Mesothelial cell of epicardium (in vitro differentiated cells): ENCODE measurements at places on chromosomes 6 and 20. TPM values are rescaled to one million over a fixed set of nuclear protein-coding genes. Genes with fewer than 3 reads are reported as not detected.

Gene DLK2
- 3.5 to 4.7 TPM (median 4.1 TPM) in 3 replicates for total RNA-seq

Gene IRF4
- total RNA-seq = 0.11 TPM in 1 of 3 replicates, not detected in the others

Gene FAM184A
- 3.7 to 4.3 TPM (median 4.1 TPM) in 3 replicates for total RNA-seq

Gene CGA
- not detected in 3 replicates for total RNA-seq

Gene VSTM2L
- total RNA-seq = 30.9 to 35.9 TPM (median 31.9 TPM) in 3 replicates

Gene EEF1A2
- total RNA-seq = 14.4 to 15.6 TPM (median 14.6 TPM) in 3 replicates

Gene PTCRA
- not detected in 3 replicates for total RNA-seq

Gene MUCL3
- not detected in 3 replicates for total RNA-seq

Gene THBD
- 0.68 to 0.85 TPM (median 0.82 TPM) in 3 replicates for total RNA-seq

Gene WFDC10A
- not detected in 3 replicates for total RNA-seq

Gene ULBP1
- total RNA-seq = 0.07 to 0.11 TPM (median 0.11 TPM) in 3 replicates

Gene MICB
- total RNA-seq = 0.31 TPM in 1 of 3 replicates, not detected in the others

DNA sequence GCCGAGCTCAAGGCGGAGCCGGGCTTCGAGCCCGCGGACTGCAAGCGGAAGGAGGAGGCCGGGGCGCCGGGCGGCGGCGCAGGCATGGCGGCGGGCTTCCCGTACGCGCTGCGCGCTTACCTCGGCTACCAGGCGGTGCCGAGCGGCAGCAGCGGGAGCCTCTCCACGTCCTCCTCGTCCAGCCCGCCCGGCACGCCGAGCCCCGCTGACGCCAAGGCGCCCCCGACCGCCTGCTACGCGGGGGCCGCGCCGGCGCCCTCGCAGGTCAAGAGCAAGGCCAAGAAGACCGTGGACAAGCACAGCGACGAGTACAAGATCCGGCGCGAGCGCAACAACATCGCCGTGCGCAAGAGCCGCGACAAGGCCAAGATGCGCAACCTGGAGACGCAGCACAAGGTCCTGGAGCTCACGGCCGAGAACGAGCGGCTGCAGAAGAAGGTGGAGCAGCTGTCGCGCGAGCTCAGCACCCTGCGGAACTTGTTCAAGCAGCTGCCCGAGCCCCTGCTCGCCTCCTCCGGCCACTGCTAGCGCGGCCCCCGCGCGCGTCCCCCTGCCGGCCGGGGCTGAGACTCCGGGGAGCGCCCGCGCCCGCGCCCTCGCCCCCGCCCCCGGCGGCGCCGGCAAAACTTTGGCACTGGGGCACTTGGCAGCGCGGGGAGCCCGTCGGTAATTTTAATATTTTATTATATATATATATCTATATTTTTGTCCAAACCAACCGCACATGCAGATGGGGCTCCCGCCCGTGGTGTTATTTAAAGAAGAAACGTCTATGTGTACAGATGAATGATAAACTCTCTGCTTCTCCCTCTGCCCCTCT lies 1.1 kb downstream of the CEBPB start:
- peak; percentile 73 for DNase-seq

DNA sequence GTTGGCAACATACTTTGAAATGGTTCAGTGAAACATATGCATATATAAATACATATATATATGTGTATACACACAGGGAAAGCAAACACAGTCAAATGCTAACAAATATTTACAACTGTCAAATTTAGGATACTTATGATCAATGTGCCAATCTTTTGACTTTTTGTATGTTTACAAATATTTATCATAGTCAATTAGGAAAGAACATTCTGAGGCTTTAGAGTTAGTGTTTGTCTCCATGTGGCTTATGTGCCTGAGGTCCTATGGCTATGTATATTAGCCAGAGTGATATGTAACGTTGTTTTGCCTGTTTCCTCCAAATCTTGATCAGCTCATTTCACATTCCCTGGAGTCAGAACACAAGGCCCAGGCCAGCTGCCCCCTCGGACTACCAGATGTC lies 126.5 kb upstream of the MAN1A1 start:
- DNase-seq = no peak

GRCh38 chr6:43846556-43846955 lies 76.5 kb downstream of the VEGFA start:
- no peak for DNase-seq

DNA sequence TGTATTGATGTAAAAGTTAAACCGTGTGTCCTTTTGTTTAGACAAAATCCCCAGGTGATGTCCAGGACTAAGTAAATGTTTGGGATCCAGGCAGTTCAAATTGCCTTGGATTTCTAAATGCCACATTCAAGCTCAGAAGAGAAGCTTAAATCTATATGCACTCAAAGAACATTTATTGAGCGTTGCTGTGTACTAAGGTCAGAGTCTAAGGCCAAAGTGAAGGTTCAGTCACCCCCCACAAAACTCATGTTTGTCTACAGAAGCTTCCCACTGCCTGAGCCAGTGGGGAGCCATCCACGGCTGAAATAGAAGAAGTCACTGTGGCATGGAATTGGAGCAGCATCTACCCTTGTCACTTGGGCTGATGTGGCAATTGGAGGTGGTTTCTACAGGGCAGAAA lies 70.7 kb upstream of the INSM1 start:
- no peak for DNase-seq

- peak; percentile 57 for DNase-seq
Observed at GRCh38 chr20:37534401-37535157, 6.9 kb upstream of the BLCAP start.

- DNase-seq = no peak
Observed at GRCh38 chr20:36576081-36576445, 2.7 kb downstream of the TGIF2 start.

DNA sequence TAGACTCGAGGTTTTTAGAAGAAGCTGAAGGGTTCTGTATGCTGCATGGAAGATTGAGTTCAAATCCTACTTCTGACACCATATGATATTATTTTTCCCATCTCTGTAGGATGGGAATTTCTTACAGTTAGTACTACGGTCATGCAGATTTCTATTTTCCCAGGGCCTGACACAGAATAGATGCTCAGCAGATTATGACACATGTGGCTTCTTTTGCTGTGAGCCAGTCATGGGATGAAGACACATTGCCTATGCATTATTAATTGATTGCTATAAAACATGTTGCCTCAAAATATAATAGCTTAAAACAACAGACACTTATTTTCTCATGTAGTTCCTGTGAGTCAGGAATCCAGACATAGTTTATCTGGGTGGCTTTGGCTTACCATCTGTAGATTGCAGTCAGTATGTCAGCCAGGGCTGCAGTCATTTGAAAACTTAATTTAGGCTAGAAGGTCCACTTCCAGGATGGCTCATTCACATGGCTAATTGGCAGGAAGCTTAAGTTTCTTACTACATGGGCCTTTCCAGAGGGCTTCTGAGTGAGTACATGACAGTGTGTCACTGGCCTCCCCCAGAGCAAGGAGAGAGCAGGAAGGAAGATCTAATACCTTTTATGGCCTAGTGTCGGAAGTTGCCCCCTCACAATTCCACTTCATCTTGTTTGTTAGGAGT lies 29.5 kb downstream of the TOP1 start:
- DNase-seq = no peak

GRCh38 chr20:38673261-38673660 lies 51.0 kb upstream of the SLC32A1 start:
- DNase-seq = no peak

GRCh38 chr20:34066476-34067090 lies 45.5 kb downstream of the EIF2S2 start:
- no peak for DNase-seq

- no peak for DNase-seq
Observed at GRCh38 chr20:16081421-16081820, 491.8 kb downstream of the KIF16B start.

DNA sequence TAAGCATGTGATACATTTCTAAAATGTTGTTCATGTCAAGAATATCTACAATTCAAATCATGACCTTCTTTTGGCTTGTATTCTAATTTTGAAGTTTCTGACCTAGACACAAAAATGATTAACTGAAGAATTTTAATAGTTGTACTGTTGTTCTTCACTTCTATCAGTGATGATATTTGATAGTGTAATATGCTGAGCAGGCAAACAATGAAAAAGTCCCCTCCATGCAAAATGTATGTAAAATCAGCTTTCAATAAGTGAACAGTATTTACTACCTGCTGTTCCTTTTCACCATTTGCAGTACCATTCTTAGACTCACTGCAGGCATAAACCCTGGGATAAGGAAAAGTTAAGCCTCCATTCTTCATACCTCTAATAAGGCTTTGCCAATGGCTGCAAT lies 201.5 kb downstream of the LAMA2 start:
- DNase-seq = no peak

DNA sequence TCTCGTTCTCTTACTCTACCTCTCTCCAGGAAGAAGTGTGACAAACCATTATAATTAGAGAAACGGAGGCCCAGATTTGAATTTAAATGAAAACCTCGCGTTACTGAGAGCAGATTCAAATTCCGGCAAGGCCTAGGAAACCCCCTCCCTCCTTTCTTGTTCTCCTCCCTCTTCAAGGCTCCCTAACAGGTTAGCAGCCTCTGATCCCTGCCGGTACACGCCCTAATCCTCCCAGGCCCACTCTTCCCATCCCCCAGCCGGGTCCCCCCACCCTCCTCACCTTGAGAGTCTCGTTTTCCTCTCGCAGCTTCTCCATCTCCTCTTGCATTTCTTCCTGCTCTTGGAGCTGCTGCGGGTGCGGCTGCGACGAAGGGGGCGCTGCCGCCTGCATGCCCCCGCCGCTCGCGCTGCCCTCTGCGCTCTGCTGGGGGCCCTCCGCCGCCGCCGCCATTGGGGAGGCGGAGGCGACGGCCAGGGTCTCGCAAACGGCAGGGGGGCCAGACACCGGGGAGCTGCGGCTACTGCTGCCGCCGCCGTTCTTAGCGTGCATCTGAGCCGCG lies 3.8 kb downstream of the MTCL3 start:
- no peak for DNase-seq

- no peak for DNase-seq
Observed at GRCh38 chr6:100568255-100568654, 103.5 kb upstream of the SIM1 start.
